ENCODE measurements at places on chromosomes 16 and 17. TPM values are rescaled to one million over a fixed set of nuclear protein-coding genes. Genes with fewer than 3 reads are reported as not detected.

FBXO39 gene
- not detected for total RNA-seq

PLXDC1 gene
- total RNA-seq = 0.21 TPM

FBXW10 gene
- 1.8 TPM for total RNA-seq

NPIPA3 gene
- total RNA-seq = 1.8 TPM

RASL10B gene
- total RNA-seq = 0.13 TPM

EPX gene
- total RNA-seq = not detected

TBC1D3K gene
- not detected for total RNA-seq

NLRP1 gene
- 3.0 TPM for total RNA-seq

MYL4 gene
- not detected for total RNA-seq

ZNF594 gene
- 1.5 TPM for total RNA-seq

CAPN15 gene
- total RNA-seq = 72.5 TPM

FKBP10 gene
- total RNA-seq = 98.5 TPM

MT1M gene
- total RNA-seq = not detected

RNF222 gene
- not detected for total RNA-seq

KRTAP4-5 gene
- total RNA-seq = not detected

RAC3 gene
- 40.5 TPM for total RNA-seq

SHISA9 gene
- total RNA-seq = not detected

MOSMO gene
- 13.1 TPM for total RNA-seq

MYO15A gene
- total RNA-seq = 0.31 TPM

RNF157 gene
- 9.4 TPM for total RNA-seq

HBA2 gene
- not detected for total RNA-seq

NGFR gene
- total RNA-seq = 0.90 TPM

MT1A gene
- total RNA-seq = 25.0 TPM

KCNH6 gene
- not detected for total RNA-seq

GRAPL gene
- total RNA-seq = not detected

STX1B gene
- 2.9 TPM for total RNA-seq

NAA60 gene
- total RNA-seq = 52.8 TPM

OTOP2 gene
- not detected for total RNA-seq

CDH11 gene
- total RNA-seq = 0.49 TPM

Measured in A549 treated with ZK216348 at 1 μM for 4 hours (cell line).